Activated naive CD4-positive, alpha-beta T cell (primary cell): ENCODE measurements at places on chromosomes 3 and 15.

GRCh38 chr3:24457719-24458118, 36.9 kb downstream of the THRB start:
- DNase-seq = no peak

GRCh38 chr15:61794881-61795280, 265.4 kb downstream of the VPS13C start:
- DNase-seq = no peak

GRCh38 chr3:126261037-126261436, 80.7 kb upstream of the ALDH1L1 start:
- no peak for DNase-seq

DNA sequence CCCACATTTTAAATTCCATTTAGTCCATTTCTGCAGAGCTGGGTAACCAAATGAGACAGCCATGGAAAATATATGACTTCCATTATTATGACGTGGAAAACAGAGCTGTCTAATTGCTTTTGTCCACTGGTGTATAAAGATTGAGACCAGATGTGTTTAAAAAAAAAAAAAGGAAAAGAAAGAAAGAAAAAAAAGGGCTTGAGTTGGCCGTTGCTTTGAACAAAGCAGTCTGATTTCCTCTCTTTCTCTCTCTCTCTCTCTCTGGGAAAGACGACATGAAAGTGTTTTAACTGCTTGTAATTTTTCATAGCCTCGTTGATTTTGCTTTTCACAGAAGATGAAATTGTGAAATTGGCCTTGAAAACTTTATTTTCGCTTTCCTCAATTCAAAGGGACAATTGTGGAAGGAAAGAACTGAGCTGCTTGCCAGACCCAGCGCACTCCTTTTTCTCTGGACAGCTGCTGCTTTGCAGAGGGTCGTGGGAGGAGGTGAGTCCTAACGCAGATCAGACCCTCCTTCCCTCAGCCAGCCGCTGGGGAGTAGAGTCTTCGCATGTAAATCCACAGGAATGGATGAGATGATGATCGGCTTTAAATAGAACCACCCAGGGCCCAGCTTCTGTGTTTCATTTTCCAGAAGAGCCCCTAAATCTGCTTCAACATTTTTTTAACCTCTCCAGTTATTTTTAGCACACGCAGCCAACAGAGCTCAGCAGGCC, 42.8 kb upstream of the UBE2E1 start:
- DNase-seq = no peak

- no peak for DNase-seq
Observed at GRCh38 chr3:191761906-191762305, 300.9 kb downstream of the PYDC2 start.
